CD4-positive, alpha-beta T cell treated with Interleukin-15 for 1 hour (primary cell): ENCODE measurements at places on chromosomes 13 and 19.
A peak's percentile ranks its signal among the peaks of the same experiment; 100 is the strongest.

DNA sequence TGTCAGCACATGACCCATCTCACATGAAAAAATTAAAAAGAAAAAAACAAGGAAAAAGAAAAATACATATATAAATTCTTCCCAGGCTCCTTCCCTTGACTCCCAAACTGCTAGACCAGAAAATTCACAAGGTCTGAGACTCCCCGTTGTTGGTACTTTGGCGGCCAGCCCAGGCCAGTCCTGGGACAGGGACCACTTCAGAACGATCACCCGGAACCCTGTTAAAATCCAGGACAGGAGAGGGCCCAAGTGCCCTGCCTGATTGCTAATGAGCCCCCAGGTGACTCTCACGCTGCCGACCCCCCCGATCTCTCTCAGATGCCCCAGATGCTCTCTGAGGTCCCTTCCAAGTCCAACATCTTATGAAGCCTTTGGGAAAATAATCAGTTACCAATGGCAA lies 107.2 kb downstream of the COL4A2 start:
- no peak for DNase-seq

DNA sequence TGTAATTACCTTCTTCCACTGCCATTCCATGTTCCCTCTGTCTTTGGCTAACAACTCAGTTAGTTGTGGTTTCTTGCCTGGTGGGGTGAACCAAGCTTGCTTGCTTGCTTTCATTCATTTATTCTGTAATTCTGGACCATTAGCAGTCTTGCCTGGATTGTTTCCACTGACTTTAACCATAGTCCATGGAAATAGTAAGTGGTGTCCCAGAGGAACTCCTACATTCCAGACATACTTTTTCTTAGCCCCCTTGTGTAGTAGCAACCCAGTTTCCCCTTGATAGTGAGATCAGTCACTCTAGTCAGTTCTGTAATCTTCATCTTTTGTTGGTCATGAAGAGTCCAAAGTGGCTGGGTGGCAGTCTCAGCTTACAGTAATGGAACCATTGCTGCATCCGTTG lies 23.2 kb downstream of the PDS5B start:
- no peak for DNase-seq

GRCh38 chr13:40631605-40632004 lies 34.8 kb downstream of the FOXO1 start:
- no peak for DNase-seq

GRCh38 chr19:13935765-13936510 lies 2.3 kb downstream of the PODNL1 start:
- no peak for DNase-seq

- DNase-seq, result no peak
Observed at GRCh38 chr13:27526516-27526915, 76.2 kb upstream of the MTIF3 start.

DNA sequence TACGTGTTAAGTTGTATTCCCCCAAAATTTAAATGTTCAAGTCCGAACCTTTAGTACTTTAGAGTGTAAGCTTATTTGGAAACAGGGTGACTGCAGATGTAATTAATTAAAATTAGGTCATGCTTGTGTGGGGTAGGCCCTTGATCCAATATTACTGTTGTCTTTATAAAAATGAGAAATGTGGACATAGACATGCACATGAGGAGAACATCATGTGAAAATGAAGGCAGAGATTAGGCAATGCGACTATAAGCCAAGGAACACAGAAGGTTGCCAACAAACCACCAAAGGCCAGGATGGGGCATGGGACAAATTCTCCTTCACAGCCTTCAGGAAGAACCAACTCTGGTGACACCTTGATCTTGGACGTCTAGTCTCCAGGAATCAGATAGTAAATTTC lies 1698.4 kb upstream of the SLC10A2 start:
- no peak for DNase-seq

GRCh38 chr19:3455960-3456601 lies 24.2 kb downstream of the SMIM24 start:
- no peak for DNase-seq

GRCh38 chr19:42199440-42200115 lies 17.9 kb downstream of the DEDD2 start:
- peak; percentile 82 for DNase-seq

GRCh38 chr19:33564836-33565338 lies 43.3 kb upstream of the PEPD start:
- DNase-seq, result no peak

- DNase-seq, result no peak
Observed at GRCh38 chr13:52810526-52810925, 37.9 kb downstream of the PCDH8 start.

- no peak for DNase-seq
Observed at GRCh38 chr13:110811771-110812120, 98.2 kb downstream of the ING1 start.

GRCh38 chr19:19034204-19034624 lies 811 bp downstream of the ARMC6 start:
- peak; percentile 72 for DNase-seq

DNA sequence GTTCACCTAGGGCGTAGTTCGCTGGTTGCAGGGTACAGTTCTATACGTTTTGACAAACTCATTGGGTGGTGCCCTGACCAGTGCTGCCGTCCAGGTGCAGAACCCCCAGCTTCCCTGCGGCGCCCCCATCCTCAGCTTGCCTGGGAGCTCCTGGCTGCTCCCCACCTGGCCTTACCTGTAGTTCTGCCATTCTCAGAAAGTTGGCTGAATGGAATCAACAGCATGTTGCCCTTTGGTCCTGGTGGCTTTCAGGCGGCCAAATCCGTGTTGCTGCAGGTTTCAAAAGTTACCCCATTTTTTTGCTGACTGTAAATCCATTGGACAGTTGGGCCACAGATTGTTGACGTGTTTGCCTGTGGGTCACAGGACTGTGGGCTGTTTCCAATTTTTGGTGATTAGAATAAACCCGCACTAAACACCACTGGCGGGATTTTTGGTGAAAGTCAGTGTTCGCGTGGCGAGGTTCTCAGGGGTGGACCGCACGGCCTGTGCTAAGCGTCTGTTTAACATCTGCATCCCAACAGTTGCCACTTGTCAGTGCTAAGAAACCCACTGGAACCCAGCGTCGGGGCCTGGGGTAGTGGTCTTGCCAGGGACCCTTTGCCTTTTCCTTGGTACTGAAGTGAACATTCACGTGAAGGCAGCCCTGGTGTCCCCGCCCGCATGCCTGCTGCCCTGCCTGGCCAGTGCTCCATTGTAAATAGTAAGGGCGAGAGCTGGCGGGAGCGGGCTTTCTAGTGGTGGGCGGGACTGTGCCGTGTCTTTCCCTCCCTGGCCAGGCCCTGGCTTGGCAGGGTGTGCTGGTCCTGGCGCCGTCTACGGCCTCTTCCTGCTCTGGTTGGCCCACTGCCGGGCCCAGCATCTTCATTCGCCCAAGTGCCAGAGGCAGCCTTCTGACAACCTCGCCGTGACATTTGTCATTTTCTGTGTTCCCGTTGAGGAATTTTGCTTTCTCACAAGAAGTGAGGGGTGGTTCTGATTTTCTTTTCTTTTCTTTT lies 3.3 kb downstream of the DOT1L start:
- DNase-seq, result no peak

- DNase-seq, result no peak
Observed at GRCh38 chr13:28537171-28537570, 42.2 kb upstream of the FLT1 start.

DNA sequence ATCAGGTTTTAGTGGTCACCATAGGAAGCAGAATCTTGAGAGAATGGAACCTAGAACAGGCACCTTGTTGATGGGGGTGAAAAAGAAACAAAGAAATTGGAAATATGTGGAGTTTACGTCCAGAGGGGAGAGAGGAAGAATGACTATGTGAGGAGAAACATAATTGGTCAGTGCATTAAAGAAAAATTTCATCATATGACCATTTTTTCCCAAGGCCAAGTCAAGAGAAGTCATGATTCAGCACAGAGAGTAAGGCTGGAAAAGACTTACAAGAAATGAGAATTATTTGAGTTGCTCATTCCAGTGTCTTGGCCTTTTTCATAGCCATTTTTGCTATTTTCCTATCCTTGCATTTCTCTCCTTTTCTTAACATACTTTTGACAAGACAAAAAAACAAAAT lies 421.7 kb downstream of the EFNB2 start:
- no peak for DNase-seq

GRCh38 chr13:93249364-93250306 lies 23.0 kb downstream of the GPC6 start:
- no peak for DNase-seq

DNA sequence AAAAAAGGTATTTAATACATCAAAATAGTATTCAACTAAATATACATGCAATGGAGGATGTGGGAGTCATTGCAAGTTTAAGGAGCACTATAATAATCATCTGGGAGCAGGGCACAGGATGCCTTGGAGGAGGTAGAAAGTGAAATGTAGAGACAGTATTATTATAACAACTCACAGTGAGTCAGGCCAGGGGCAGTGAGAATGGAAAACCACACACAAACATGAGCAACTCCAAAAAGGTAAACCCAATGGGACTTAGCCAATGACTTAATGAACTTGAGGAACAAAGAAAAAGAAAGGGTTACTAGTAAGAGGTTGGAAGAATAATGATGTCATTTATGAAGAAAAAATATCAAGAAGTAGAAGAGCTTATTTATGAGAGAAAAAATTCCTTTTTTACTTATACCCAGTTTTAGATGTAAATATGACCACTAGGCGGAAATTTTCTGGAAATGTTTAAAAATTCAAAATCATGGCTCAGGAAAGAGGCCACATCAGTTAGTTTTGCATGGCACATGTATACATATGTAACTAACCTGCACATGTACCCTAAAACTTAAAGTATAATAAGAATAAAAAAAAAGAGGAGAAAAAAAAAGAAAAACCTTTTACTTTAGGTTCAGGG lies 389.3 kb downstream of the SUCLA2 start:
- no peak for DNase-seq

GRCh38 chr13:30334663-30335386 lies 27.5 kb upstream of the KATNAL1 start:
- no peak for DNase-seq

DNA sequence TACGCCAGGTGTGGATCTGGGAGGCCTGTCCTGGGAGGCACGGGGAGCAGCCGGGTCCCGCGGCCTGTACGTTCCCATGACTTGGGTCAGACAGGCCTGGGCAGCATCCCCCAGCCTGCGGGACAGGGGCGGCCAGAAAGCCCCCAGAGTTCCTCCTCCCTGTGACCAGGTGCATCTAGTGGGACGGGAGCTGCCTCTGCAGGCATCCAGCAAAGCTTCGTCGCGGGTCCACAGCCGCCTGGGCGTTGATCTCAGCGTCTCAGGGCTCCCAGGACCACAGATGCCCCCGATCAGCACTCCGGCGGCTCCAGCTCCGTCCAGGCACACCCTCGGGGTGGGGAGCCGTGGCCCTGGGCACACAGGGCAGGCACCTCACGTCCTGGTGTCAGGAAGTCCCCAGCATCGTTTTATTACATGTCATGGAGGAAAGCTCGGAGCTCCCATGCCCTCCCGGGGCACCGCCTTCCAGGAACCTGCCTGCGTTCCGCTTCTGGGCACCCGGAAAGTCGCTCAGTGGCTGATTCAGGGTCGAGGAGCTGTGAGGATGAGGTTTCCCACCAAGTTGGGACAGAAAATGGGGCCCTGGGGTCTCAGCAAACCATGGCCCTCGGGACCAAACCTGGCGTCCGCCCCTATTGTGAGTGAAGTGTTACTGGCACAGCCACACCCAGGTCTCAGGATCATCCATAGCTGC lies 1.5 kb upstream of the GZMM start:
- DNase-seq, result no peak

- DNase-seq, result no peak
Observed at GRCh38 chr13:114157869-114158495, 21.1 kb upstream of the CFAP97D2 start.

GRCh38 chr19:33603377-33603776 lies 18.4 kb upstream of the CHST8 start:
- DNase-seq, result no peak

DNA sequence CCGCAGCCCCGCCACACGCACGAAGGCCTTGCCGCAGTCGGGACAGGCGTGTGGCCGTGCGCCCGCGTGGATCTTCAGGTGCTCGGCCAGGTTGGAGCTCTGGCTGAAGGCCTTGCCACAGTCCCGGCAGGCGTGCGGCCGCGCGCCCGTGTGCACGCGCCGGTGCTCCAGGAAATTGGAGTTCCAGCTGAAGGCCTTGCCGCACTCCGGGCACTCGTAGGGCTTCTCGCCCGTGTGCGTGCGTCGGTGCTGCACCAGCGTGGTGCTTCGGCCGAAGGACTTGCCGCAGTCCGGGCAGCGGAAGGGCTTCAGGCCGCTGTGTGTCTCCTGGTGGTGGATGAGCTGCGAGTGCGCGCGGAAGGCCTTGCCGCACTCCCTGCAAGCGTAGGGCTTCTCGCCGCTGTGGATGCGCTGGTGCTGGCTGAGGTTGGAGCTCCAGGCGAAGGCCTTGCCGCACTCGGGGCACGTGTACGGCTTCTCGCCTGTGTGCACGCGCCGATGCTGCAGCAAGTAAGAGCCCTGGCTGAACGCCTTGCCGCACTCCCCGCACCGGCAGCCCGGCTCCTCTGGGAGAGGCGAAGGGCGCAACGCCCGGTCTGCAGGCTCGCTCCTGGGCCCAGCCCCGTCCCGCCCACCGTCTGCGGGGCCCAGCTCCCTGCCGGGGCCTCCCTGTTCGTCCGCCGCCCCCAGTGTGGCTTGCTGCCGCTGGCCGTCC lies 3.6 kb upstream of the A1BG start:
- DNase-seq, result no peak

DNA sequence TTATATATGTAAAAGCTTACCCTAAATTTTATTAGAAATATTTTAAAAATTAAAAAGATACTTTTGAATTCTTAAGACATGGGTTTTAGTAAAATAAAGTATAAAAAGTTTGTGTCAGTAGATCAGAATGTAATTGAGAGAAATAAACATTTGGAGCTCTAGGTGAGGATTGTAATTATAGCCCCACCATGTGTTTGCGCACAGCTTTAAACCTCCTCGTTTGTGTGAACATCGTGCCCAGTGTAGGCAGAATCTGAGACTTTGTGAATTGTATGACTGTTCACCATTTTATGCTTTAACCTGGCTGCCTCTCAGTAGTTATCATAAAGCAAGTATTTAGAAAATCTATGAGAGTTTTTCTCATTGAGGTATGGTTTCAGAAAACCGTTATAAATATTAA lies 29.1 kb downstream of the CUL4A start:
- no peak for DNase-seq

GRCh38 chr13:93316841-93317240 lies 90.2 kb downstream of the GPC6 start:
- DNase-seq, result no peak

- no peak for DNase-seq
Observed at GRCh38 chr19:45040059-45040771, 1.4 kb downstream of the CLASRP start.

- no peak for DNase-seq
Observed at GRCh38 chr19:53947624-53948023, 15.1 kb upstream of the CACNG8 start.
